ENCODE measurements at places on chromosomes 7 and 10.

DNA sequence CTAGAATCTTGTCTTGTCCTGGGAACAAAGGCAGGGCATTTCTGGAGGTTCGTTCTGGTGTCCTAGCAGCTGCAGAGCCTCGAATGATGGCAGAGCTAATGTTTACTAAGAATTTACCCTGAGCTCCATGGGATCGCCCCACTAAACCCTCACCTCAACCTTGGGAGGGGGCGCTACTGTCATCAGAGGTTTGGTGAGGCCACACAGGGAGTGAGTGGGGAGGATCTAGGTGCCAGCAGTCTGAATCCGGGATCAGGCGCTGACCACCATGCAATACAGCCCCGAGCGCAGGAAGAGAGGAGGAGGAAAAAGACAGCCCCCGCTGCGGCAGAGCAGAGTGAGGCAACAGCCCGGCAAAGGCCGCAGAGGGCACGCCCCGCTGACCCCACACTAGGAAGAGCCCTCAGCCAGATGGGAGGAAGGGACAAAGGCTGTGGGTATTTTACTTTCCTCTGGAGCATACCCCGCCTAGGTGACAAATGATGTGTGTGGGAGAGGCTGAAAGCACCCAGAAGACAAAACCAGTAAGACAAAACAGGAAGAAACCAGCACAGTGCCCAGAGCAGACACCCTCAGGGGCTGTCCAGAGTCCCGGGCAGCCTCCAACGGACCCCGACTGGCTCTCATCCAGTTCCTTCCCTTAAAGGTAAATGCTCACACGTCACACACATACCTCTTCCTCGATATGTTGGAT lies 103.5 kb downstream of the FAM53B start:
- DNase-seq, result no peak

DNA sequence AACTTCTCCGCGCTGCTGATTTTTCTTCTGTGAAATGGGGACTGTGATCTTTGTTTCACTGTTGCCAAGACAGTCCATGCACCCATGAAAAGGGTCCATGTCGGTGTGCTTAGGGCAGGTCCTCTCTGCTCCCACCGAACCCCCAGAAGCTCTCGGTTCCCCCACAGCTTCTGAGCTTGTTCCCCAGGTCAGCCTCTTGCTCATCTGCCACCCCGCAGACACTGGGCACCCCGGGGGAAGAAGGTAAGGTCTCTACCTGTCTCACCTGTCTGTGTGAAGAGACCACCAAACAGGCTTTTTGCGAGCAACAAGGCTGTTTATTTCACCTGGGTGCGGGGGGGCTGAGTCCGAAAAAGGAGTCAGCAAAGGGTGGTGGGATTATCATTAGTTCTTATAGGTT lies 66.2 kb upstream of the NANOS1 start:
- DNase-seq, result no peak

DNA sequence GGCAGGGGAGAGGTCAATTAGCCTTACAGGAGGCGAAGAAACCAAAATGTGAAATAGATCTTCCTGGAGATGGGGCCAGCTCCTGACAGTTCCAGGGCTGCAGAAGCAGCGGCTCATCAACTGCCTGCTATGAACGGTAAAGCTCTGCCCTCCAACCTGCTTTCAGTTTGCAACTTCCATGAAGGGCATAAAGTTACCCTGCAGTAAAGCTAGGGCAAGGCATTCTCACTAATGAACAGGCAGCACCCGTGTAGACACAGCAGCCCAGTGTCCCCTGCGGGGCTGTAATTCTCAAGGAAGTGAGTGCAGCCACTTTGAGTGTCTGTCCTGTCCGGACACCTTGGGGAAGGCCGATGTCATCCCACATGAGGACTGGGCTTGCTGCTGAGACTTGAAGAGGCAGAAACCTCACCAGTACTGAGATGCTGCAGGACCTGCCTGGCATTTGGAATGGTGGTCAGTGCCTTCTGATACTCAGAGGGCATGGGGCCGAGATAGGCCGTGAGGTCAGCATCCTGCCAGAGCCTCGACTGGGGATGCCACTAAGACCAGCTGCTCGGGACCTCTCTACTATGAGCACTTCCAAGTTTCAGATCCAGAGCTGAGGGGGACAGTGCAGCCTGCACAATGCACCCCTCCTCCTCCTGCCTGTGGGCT lies 26.1 kb upstream of the C10orf53 start:
- DNase-seq, result no peak

DNA sequence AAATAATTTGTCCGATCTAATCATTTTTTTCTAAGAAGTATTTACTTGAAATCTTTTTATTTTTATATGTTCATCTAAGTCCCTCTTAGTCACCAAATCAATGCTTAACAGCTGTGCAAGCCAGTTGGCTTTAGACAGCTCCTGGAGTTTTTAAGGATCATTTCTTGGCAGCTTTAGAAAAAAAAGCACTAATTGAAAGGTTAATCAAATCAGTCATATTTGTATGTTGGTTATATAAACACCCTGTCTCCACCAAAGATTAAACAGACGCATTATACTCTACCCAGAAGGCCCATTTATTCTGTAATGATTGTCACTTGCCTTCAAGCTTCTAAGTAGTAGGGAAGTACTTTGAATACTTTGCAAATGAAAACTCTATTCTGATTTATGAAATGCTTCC lies 60.2 kb downstream of the PAXIP1 start:
- no peak for DNase-seq

GRCh38 chr10:113142601-113143362 lies 192.7 kb downstream of the TCF7L2 start:
- DNase-seq, result no peak

DNA sequence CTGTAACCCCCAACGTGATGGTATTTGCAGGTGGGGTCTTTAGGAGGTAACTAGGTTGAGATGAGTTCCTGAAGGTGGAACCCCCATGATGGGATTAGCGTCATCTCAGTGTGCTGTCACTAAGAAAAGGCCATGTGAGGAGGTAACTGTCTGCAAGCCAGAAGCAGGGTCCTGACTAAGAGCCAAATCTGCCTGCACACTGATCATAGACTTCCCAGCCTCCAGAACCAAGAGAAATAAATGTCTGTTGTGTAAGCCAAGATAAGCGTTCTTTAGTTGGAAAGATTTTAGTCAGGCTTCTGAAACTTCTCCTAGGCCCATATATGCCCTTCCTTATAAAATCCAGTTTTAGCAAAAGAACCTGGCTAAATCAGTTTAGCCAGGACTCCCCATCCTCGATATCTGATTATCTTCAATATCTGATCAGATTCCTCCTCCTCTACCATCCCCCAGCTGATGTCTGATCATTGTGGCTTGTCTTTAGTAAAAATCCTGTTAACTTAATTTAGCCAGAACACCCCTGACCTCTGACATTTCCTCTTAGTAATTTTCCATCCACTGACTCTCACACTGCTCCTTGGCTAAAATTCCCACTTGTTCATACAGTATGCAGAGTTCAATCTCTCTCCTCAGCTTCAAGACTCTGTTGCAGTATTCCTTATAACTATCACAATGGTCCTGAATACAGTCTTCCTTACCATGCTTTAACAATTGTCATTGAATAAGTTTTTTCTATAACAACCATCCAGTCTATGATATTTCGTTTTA lies 835.4 kb upstream of the PHF14 start:
- no peak for DNase-seq

Measured in glomerular endothelial cell (primary cell).